ENCODE measurements at places on chromosomes 11 and 22. TPM values are rescaled to one million over a fixed set of nuclear protein-coding genes. Genes with fewer than 3 reads are reported as not detected.

RAB39A gene
- total RNA-seq, result not detected

DNA sequence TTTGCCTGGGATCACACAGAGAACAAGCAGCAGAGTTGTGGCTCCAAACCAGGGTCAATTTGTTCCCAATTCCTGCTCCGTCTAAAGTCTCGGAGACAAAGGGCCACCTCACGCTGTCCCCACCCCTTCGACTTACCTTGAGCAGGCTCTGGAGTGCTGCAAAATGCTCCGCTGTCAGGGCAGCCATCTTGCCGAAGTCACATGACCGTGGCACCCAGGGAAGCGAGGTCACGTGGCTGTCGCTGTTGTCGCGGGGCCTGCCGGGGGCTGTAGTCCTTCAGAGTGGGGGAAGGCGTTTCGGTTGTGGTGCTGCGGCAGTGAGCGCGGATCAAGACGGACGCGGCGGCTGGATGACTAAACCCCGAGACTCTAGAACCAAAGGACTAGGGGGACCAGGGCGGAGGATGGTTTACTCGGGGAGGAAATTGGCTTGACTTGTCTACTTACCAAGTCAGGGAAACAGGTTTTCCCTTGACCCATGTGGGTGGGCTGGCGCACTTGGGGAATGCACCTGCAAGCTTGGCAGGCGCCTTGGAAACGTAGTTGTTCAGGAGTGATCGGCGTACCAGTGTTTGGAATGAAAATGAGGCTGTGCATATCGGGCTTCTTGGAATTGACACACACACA, at the start of gene COMMD9:
Gene COMMD9, minus strand, starts transcription at position 199 of the 627 bp plus-strand sequence. Its CDS starts 12 bp downstream, at position 187.
- peak within 1 kb of the TSS; percentile 92 for H3K4me3 ChIP-seq
- peak within 1 kb of the TSS; percentile 89 for H3K27ac ChIP-seq
- DNase-seq, result peak; percentile 97

- DNase-seq, result no peak
- no peak overlapping the region for H3K27ac ChIP-seq
- no peaks in the 10 kb centered on the region for H3K4me1 ChIP-seq
- H3K36me3 ChIP-seq, result no peaks in the 10 kb centered on the region
- peaks cover 8% of the 10 kb centered on the region for H3K27me3 ChIP-seq
These were observed 436.0 kb downstream of the ETS1 start for GRCh38 chr11:128151338-128151737.

- no peaks in the 10 kb centered on the region for H3K27me3 ChIP-seq
- H3K4me3 ChIP-seq, result no peak overlapping the region
These were observed 172.1 kb downstream of the DYNC2H1 start for GRCh38 chr11:103281301-103281700.

DNA sequence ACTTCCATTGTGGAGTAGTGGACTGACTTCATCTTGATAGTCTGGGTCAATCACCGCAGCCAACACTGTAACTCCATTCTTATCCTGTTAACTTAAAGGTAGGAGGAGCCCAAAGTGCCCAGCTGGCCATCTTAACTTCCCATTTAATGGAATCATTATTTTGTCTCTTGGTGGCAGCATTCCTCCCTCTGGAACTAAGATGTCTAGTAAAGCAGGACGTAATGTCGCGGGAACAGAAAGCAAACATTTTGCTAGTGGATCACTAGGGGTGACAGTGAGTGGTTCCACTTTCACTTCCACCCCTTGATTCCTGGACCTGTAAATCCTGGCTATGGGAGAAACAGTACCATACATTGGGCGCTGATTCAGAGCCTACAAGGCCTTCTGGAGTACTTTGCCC, 71.4 kb downstream of the GAB4 start:
- peaks cover 8% of the 10 kb centered on the region for H3K27me3 ChIP-seq
- H3K4me1 ChIP-seq, result no peaks in the 10 kb centered on the region
- H3K36me3 ChIP-seq, result no peaks in the 10 kb centered on the region
- no peak for DNase-seq
- H3K4me3 ChIP-seq, result no peak overlapping the region

ADORA2A gene
- total RNA-seq, result 20.4 TPM

DNA sequence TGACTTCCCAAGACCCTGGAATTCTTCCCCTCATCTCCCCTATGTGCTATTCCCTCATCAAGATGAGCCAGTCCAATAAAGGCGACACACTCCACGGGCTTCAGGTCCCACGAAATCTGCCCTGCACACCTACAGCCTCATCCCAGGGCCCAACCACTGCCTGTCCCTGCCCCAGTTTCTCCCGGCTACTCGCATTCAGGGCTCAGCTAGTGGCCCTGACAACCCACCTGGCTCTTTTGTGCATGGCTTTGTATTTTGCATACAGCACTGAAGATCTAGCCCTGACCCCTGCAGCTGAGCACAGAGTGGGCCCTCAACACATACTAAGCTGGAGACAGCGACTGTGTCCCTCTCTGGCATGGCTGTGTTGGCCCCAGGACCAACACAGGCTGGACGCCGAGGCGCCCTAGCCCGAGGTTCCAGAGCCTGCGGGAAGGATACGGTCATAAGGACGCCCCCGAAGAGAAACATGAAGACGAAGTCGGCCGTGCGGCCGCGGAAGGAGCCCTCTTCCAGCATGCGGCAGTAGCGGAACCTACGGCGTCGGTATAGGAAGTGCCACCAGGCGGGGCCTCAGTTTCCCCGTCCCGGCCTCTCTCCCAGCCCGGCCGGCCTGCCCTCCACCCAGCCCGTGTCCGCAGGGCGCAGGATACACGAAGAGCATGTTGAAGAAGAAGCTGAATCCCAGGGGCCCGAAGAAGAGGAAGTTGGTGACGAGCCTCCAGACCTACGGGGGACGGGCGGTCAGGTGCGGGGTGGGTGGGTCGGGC, 710 bp downstream of the DERL3 start:
- DNase-seq, result no peak
- H3K4me1 ChIP-seq, result peaks cover 29% of the 10 kb centered on the region
- peaks cover 16% of the 10 kb centered on the region for H3K36me3 ChIP-seq
- peaks cover 10% of the 10 kb centered on the region for H3K27me3 ChIP-seq
- H3K27ac ChIP-seq, result peak overlapping the region; percentile 90

OR51B2 gene
- total RNA-seq, result not detected

GRCh38 chr11:83235825-83236224, 42.3 kb downstream of the ANKRD42 start:
- H3K36me3 ChIP-seq, result no peaks in the 10 kb centered on the region
- no peaks in the 10 kb centered on the region for H3K27me3 ChIP-seq
- H3K4me3 ChIP-seq, result no peak overlapping the region
- H3K27ac ChIP-seq, result no peak overlapping the region

OR10D3 gene
- total RNA-seq, result not detected

DNA sequence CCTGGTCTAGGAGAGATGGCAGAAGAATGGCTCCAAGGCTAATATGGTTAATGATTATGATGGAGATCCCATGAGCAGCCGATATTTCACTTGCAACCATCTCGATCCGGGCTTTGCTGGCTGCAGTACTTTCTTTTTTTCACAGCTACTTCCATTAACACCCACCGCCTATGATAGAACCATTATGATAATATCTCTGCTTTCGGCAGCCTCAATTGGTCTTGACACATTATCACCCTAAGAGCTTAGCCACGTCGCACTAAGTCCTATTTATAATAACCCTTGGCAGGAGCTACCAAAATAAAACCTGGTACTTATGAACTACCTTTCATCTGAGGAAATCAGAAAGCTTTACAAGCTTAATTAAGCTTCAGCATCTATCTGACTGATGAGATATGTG, 7.6 kb upstream of the FJX1 start:
- H3K36me3 ChIP-seq, result no peaks in the 10 kb centered on the region
- no peaks in the 10 kb centered on the region for H3K4me1 ChIP-seq
- no peak for DNase-seq
- no peak overlapping the region for H3K4me3 ChIP-seq

GRCh38 chr11:841981-842369, 354 bp downstream of the POLR2L start:
- peak overlapping the region; percentile 86 for H3K27ac ChIP-seq
- H3K27me3 ChIP-seq, result no peaks in the 10 kb centered on the region
- peaks cover 28% of the 10 kb centered on the region for H3K4me1 ChIP-seq
- peaks cover 14% of the 10 kb centered on the region for H3K36me3 ChIP-seq

DNA sequence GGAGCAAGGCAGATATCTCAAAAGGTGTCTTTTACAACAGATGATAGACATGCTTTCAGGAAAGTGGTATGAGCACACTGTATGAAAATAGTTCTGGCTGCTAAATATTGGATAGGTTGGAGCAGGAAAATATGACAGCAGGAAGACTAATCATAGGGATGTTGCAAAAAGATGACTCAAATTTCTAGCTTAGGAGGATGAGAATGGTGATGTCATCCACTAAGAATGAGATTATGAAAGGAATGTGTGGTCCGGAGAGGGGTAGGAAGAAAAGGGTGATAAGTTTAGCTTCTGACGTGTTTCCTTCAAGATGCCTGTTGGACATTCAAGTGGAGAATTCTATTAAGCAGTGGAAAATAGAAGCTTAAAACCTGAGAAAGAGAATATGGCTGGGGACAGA, 46.4 kb downstream of the RCN1 start:
- peaks cover 2% of the 10 kb centered on the region for H3K4me1 ChIP-seq
- no peak overlapping the region for H3K27ac ChIP-seq
- peaks cover 7% of the 10 kb centered on the region for H3K27me3 ChIP-seq
- H3K36me3 ChIP-seq, result no peaks in the 10 kb centered on the region

GRCh38 chr22:29083933-29084591, 11.2 kb downstream of the KREMEN1 start:
- no peak for DNase-seq
- no peaks in the 10 kb centered on the region for H3K36me3 ChIP-seq
- peaks cover 16% of the 10 kb centered on the region for H3K4me1 ChIP-seq
- H3K27me3 ChIP-seq, result peaks cover 29% of the 10 kb centered on the region
- no peak overlapping the region for H3K27ac ChIP-seq

DNA sequence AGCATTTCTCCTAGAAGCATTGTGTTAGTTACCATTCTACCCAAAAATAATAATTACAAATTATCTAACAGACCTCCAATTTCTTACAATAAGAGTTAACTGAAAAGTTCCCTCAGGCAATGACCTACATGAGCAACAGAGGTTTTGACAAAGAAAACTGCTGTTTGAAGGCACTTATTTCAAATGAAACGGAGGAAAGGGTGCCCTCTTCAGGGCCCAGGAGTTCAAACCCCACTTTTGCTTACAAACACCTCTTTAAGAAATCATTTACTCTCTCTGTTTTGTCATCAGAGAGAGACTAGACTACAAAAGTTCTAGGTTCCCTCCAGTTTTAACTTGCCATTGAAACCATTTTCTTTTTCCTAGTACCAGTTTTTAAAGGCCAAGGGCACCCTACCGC, 56.7 kb downstream of the AMBRA1 start:
- no peaks in the 10 kb centered on the region for H3K27me3 ChIP-seq
- no peak overlapping the region for H3K4me3 ChIP-seq
- H3K36me3 ChIP-seq, result peaks cover 12% of the 10 kb centered on the region
- no peak for DNase-seq
- H3K4me1 ChIP-seq, result peaks cover 6% of the 10 kb centered on the region
- no peak overlapping the region for H3K27ac ChIP-seq

- peaks cover 17% of the 10 kb centered on the region for H3K36me3 ChIP-seq
- H3K4me1 ChIP-seq, result peaks cover 58% of the 10 kb centered on the region
- H3K27ac ChIP-seq, result peak overlapping the region; percentile 93
- DNase-seq, result peak; percentile 56
- H3K27me3 ChIP-seq, result no peaks in the 10 kb centered on the region
These were observed 1.8 kb downstream of the SIK3 start for GRCh38 chr11:117096201-117096991.

DNA sequence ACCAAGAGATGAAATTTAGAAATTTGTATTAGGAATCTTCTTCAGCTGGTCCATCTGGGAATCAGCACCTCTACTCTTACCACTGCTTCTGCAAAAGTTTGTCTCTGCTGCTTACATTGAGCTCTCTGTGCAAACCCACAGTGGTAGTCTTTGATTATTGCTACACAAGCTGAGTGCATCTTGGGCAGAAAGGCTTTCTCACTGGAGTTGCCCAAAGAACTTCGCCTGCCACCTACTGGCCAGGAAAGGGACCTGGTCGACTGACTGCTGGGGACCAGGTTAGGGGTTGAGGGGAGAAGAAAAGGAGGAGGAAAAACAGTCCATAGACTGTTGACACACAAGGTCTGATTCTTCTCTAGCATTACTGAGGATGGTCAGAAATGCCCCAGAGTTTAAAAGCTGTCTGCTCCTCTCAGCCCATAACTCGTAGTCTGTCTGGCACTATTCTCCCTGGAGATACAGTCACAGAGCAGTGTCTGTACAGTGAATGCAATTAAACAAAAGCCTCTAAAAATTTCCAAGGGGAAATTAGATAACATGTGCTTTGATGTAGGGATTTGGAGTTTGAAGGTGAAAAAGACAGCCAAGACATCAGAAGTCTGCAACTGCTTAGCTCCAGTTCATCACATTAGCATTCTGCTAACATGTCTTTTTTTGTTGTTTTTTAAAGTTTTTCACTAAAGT, 215.0 kb upstream of the CTSC start:
- DNase-seq, result peak; percentile 74
- H3K4me1 ChIP-seq, result no peaks in the 10 kb centered on the region
- H3K36me3 ChIP-seq, result no peaks in the 10 kb centered on the region
- H3K27me3 ChIP-seq, result peaks cover 3% of the 10 kb centered on the region
- H3K4me3 ChIP-seq, result no peak overlapping the region
- no peak overlapping the region for H3K27ac ChIP-seq

SDF2L1 gene
- 85.9 TPM for total RNA-seq

NCR3LG1 gene
- 1.9 TPM for total RNA-seq

DNA sequence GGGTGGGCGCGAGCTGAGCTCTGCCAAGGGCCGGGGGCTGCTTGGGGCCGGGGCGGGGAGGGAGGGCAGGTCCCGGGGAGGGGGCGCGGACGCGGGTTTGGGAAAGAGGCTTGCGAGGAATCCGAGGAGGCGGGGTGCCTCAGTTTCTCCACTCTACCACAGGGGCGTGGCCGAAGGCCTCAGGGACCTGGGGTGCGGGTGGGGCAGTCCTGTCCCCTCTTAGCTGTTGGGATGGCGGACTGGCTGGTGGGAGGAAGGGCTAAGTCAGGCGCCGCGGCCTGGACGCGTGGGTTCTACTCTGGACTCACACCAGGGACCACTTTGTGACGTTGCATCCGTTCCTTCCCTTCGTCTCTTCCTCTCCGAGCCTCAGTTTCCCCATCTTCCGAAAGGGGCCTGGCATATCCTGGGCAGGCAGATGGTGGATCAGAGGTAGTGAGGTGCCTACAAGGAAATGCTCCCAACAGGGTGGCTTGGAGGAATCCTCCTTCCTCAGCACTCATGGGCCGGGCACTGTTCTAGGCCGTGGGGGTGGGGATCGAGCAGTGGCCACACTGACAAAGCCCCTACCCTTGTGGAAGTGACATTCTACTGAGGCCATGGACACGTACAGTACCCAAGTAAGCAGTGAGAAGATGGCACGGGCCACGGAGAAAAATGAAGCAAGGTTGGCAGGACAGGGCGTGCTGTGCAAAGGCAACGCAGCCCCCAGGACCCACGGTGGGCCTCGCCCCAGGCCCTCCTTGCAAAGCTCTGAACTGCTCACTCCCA, 13.2 kb downstream of the IGLL1 start:
- DNase-seq, result no peak
- H3K27me3 ChIP-seq, result peaks cover 28% of the 10 kb centered on the region
- peaks cover 8% of the 10 kb centered on the region for H3K4me1 ChIP-seq
- no peaks in the 10 kb centered on the region for H3K36me3 ChIP-seq
- H3K27ac ChIP-seq, result no peak overlapping the region
- no peak overlapping the region for H3K4me3 ChIP-seq

GRCh38 chr11:110345743-110346142, 49.3 kb upstream of the RDX start:
- H3K4me1 ChIP-seq, result peaks cover 54% of the 10 kb centered on the region
- peak overlapping the region; percentile 19 for H3K4me3 ChIP-seq
- peaks cover 15% of the 10 kb centered on the region for H3K36me3 ChIP-seq
- peak overlapping the region; percentile 84 for H3K27ac ChIP-seq
- DNase-seq, result no peak

GRCh38 chr11:102085864-102086551, 24.2 kb upstream of the YAP1 start:
- H3K4me3 ChIP-seq, result no peak overlapping the region
- no peak for DNase-seq
